AG04450 (cell line): ENCODE measurements at places on chromosomes 5 and 9.

DNA sequence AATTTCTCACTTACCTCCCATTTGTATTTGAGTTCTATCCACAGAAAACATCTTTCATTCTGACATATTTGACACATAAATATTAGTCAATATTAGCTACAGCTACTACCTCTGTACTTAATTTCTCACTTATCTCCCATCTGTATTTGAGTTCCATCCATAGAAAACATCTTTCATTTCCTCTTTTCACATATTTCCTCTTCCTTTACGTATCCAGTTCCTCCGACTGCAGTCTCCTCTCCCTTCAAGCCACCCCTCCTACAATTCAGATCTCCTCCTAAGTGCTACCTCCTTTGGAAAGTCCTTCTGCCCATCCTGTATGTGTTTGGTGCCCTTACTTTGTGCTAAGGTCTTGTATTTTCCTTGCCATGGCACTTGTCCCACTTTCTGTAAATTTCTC, 1.6 kb downstream of the SREK1IP1 start:
- no peak for DNase-seq

DNA sequence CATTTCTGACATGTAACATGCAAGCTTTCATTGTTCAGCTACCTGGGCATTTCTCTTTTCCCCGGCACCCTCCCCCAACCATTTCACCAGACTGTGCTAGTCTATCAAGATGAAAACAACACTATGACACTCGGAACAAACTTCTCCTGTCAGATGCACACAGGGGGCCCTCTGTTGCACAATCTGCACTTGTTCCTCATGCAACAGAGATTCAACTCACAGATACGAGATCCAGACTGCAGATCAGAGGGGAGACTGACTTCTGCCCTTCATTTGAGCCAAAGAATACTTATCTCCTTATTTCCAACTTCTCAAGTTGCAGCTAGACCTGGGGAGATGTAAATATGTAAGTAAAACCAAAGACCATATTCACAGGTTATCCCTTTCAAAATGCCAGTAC, 15.7 kb upstream of the FST start:
- no peak for DNase-seq

DNA sequence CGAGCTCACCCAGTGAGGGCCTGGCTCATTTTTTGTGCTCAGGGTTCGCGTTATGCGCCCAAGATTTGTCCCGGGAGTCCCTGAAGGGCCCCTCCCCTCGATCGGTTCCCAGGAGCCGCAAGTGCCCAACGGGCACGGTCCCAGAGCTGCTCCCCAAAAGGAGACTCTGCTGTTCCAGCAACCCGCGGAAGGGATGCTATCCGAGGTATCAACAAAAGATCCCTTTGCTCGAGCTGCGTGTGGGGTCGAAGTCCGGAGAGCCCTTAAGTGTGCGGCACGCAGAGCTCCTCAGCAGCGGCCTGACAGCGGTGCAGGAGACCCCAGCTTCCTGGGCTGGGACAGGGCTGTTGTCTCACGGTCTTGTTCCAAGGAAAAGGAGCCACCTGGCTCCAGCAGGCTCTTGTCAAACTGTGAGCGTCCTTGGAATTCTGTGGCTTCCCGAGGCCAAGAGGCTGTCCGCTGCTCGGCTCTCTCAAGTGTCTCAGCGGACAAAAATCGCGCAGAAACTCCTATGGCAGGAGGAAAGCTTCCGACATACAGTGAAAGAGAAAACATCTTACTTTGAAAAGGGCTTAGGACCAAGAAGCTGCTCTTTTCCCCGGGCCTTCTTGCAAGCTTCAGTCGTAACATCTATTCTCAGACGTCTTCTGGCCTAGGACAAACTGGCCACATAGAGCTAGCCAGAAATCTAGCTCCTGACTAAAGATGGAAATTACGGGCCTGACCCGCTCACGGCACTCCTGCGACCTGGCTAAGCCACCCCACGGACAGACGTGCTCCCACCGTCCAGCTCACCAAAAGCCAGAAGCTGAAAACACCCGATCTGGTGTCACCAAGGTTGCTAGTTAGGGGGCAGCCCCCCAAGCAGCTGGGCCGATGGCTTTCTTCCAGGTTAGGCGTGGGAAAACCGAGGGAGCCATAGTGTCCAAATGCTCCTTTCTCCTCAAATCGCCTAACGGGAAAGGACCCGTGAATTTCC, 2.6 kb upstream of the FOXB2 start:
- DNase-seq, result no peak

DNA sequence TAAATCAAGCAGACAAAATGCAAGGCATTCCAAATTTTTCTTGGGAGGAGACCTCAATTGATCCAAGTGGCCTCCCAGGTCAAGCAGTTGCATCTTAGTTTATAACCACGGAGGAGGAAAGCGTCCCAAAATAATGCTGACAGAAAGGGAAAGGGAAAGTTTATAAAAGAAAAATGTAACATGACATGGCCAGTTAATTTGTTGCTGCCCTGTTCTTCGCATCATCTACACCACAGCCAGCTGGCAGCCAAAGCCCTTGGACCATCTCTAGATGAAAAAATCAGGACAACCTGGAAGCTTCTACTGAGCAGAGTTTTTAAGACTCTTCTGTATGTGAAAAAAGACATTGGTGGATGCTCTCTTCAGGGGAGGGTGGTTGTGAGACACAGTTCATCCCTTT, 128.8 kb upstream of the FBXL7 start:
- DNase-seq, result no peak

DNA sequence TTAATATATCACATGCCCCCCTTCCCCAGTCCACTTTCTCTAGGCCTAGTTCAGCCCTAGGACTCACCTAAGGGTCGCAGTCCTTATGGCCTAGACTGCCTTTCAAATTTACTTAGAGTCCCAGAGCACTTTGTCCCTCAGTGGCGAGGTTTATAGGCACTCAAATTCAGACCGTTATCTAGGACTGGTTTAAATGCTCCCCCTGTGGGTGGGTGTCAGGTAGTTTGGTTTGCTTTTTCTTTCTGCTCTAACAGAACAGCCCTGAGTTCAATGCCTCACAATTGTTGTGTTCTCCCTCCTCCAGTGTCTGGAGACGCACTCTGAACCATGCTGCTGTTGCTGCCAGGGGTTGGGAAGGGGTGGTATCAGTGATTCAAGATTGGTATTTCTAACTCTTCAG, 317.1 kb downstream of the MAT2B start:
- DNase-seq, result no peak

DNA sequence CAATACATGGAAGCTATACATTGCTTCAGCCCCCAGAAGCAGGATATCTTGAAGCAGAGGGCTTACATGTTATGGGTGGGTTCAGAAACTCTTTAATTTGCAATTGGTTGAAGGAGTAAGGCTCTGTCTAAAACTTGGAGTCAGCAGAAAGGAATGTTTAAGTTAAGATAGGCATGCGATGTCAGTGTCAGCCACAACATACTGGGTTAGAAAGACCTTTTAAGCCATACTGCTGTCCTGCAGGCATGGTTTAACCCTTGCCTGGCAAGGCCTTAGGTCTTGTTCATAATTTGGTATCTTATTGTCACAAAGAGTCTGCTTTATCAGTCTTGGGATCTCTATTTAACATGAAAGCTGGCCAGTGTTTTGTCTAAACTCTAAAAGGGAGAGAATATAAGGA, 1619.6 kb upstream of the WWC1 start:
- DNase-seq, result no peak

- no peak for DNase-seq
Measured at GRCh38 chr5:61461926-61462325, 129.9 kb downstream of the ZSWIM6 start.

DNA sequence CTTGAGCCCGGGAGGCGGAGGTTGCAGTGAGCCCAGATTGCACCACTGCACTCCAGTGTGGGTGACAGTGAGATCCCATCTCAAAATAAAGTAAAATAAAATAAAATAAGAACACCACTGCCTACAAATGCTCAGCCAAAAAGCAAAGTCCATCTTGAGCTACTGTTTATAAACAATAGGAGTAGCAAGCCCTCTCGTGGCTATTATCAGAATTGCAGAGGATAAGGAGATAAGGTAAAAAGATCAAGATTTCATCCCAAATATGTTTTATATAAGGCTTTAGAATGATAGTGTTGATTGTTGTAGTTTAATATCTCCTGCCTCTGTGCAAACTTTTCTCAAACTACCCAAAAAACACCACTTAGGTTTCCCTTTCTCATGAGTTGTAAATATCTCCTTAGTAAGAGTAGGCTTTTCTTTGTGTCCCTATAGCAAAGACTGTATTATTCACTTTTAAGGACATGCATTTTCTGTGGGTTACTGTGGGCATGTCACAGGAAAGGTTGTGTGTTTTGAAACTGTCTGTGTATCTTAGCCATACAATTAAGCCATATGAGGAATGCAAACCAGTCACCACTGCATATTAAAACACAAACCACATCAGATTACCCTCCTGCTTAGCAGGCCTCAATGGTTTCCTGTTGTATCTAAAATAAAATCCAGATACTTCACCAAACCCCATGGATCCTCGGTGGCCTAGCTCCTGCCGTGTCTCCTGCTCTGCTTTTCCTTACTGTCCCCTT, 31.8 kb upstream of the CKS2 start:
- peak; percentile 21 for DNase-seq

- DNase-seq, result no peak
Measured at GRCh38 chr5:55584398-55585205, 49.8 kb upstream of the PLPP1 start.

- DNase-seq, result no peak
Measured at GRCh38 chr9:37784291-37784615, 611 bp downstream of the EXOSC3 start.

- DNase-seq, result no peak
Measured at GRCh38 chr9:109427886-109428285, 70.2 kb downstream of the PTPN3 start.

DNA sequence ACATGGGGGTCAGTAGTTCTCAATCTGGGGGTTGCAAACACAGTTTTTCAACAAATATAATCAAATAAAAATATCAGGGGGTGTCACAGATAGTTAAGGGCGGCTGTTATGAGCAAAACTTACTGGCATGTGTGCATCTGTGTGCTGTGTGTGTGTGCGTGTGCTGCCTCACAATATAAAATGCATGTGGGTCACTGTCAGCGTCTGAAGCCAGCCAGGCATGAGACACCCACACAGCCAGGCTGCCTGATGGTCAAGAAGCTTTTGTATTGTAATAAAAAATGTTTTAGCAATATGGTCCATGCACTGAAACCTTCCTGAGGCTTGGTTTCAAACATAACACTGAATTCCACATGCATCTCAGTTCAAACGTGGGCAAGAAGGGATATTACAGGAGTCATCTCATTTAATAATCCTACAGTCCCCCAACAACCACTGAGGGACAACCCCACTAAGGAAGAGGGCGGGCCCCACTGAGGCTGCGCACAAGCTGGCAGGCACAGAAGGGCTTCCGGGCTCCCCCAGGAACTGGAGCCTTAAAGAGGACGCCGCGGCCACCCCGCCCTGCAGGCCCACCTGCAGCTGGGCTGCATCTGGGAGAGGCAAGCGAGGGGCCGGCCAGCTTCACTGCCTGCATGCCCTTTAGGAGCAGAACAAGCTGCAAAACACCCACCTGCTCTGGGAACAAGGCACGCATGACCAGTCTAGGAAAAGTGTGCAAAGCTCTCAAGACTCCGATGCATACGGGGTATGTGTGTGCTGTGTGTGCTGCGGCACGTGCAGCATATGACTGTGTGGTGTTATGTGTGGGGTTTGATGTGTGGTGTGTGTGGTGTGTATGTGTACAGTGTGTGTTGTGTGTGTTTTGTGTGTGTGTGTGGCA, 14.1 kb downstream of the SEMA4D start:
- DNase-seq, result no peak

DNA sequence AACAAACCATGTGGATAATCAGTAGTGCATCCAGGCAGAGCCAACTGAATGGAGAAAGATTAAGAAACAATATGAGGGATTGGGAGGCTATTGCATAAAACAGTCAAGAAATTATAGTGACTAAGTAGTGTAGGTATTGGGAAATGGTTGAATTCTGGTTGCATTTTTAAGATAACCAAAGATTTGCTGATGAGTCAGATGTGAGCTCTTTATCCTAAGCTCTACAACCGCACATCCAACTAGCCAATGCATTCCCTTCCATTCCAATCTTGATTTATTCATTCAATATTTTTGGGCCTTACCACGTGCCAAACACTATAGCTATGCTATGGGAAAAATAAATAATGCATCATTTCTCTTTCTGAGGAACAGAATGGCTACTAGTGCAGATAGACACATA, 524.5 kb upstream of the RGMB start:
- DNase-seq, result peak; percentile 71

DNA sequence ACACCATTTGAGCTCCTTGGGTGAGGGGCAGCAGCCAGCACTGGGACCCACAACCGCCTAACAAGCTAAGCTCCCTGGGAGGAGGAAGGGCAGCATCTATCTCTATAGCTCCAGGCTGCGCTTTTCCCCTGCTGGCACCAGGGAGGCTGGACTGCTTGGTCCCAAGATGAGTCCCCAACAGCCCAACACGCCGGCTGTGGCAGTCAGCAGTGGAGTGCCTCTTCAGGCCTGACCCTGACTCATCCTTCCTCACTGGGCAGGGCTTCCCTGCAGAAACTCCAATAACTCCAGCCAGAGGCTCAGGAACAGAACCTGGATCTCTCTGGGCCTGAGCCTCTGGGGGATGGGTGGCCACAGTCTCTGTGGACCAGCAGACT, 113.7 kb upstream of the ADAMTS16 start:
- no peak for DNase-seq

DNA sequence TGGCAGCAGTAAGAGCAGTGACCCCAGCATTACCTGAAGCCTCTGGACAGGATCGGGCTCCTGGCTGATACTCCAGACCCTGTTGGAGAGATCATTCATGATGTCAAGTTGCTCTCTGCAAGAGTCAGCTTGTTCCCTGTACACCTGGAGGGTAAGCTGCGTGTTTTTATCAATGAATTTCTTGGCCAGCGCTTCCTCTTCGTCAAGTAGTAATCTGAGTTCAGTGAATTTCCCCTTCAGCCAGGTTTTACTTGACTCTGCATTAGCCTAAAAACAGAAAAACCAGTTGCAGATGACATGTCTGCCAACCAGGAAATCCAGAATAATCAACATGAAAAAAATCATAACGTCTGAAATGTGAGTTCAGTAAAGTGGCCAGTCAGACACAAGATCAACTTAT, 19.1 kb downstream of the TRIM14 start:
- DNase-seq, result no peak

GRCh38 chr9:18492612-18493011, 18.7 kb downstream of the ADAMTSL1 start:
- DNase-seq, result no peak

DNA sequence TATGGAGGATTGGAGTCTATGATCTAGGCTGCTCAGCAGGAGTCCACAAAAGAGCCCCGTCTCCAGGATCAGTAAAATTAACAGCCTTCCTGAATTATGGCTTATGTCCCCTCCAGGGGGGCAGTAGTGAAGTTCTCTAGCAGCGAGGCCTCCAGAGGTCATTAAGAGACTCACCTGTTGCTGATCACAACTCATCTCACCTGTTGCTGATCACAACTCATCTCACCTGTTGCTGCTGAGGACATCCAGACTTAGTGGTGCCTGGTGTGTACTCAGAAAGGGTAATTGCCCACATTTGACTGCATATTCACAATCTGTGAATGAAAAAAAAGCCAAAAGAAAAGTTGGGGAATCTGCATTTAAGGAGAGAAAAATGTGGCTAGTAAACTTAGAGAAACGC, 129.5 kb downstream of the SMARCA2 start:
- no peak for DNase-seq

- DNase-seq, result no peak
Measured at GRCh38 chr5:172533399-172534228, 79.3 kb upstream of the SH3PXD2B start.
